Fibroblast of skin of left biceps (primary cell): ENCODE measurements at places on chromosomes 11 and 22.

DNA sequence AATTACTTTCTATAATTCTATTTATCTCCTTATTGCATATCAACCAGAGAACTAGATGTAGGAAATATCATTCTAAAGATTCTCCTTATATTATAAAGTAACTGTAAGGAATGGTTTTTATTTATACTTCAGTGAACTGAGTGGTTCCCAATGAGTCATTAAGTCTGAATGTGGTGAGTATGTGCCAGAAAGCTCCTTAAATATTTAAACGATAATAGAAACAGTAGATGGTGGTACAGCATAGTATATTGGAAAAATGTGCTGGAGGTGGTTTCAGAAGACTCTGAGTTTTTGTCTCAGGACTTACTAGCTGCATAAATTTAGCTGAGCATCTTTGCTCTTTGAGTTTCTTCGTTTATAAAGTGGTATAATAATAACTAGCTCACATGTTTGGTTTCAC is 653.5 kb downstream of the FAM181B start:
- DNase-seq = peak; percentile 53

DNA sequence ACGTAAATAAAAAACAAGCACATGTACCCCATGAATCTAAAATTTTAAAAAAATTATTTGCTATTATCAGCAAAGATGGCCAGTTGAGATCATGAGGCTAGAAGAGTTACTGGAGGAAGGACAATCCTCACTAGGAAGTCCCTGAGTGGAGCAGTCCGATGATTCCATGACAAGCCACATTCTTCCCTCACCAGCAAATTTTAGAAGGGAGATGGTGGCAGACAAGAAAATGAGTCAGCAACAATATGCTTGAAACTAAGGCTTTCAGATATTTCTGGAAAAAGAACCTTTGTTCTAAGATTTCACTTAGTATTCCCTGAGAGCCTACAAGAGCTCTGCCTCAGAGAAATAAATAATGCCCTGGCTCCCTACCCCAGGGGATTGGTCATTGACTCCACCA is 34.9 kb downstream of the P4HA3 start:
- DNase-seq = no peak

DNA sequence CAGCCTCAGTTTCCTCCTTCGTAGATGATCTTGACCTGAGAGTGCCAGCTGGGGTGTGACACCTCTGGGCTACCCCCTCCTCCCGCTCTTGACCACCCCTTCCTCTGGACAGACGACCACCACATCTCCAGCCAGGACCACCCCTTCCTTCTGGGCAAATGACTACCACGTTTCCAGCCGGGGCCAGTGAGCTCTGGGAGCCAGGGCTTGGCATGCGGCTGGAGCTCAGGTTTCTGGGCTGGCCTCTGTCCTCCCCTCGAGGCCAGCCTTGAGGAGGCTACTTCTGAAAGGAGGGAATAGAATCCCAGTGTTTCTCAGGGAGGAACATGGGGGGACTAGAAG is 120.9 kb downstream of the KCNQ1OT1 start:
- DNase-seq = no peak

GRCh38 chr11:12473381-12473780 is 96.0 kb downstream of the PARVA start:
- no peak for DNase-seq

GRCh38 chr22:37147186-37147990 is 2.3 kb downstream of the IL2RB start:
- DNase-seq = no peak

- no peak for DNase-seq
Measured at GRCh38 chr22:49192180-49192856, 635.4 kb downstream of the BRD1 start.

DNA sequence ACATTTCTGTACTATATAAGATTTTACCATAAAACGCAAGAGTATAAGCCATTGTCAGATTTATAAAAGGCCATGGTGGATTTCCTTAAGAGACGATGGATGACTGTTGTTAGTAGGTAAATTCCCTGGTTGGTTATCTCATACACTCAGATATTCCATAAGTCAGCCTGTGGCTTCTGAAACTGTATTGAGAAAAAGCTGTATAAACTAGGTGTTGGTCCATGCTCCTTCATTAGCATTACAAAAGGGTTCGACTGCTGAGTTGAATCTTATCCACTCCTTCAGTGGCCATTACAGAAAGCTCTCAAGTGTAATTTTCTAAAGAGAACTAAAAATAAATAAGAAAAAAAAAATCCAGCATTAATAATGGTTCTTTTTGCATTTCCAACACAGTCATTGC is 5.3 kb downstream of the GRAP2 start:
- no peak for DNase-seq

DNA sequence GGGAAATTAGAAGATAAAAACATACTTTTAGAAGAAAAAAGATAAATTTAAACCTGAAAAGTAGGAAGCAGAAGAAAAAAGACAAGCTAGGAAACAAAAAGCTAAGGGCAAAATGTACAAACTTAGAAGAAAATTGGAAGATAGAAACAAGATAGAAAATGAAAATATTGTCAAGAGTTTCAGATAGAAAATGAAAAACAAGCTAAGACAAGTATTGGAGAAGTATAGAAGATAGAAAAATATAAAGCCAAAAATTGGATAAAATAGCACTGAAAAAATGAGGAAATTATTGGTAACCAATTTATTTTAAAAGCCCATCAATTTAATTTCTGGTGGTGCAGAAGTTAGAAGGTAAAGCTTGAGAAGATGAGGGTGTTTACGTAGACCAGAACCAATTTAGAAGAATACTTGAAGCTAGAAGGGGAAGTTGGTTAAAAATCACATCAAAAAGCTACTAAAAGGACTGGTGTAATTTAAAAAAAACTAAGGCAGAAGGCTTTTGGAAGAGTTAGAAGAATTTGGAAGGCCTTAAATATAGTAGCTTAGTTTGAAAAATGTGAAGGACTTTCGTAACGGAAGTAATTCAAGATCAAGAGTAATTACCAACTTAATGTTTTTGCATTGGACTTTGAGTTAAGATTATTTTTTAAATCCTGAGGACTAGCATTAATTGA is 1.0 kb downstream of the MALAT1 start:
- DNase-seq = no peak

DNA sequence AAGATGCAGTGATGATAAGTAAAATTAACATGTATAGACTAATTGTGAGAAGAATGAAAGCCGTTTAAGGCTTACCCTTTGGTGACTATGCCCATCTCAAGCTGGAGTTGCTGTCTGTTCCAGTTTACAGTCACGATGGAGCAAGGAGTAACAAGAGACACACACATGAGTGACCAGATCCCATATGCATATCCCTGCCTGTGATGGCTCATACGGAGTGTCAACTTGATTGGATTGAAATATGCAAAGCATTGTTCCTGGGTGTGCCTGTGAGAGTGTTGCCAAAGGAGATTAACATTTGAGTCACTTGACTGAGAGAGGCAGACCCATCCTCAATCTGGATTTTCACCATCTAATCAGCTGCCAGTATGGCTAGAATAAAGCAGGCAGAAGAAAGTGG is 786.8 kb downstream of the FAM181B start:
- no peak for DNase-seq

DNA sequence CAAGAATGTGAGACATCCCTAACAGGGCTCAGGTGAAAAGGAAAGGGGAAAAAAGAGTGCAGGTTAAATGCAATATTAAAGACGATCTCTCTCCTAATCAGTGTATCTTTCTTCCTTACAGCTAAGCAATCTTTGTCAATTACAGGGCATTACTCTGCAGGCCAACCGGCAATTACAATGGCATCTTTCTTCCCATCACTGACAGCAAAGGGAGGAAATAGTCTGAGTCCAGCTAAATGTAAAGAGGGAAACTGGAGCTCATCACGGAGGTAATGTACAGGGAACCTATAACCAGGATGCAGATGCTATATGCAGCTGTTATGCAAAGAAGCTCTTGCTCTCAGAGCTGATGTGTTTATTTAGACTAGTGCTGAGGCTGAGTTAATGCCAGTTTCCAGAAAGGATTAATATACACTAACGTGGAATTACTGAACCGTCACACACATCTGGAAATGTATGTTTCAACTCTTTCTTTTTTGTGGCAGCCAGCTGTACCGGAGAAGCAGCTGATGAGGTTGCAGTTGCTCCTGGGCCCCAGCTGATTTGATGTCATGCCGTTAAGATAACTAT is 121.6 kb downstream of the KIRREL3 start:
- DNase-seq = no peak

DNA sequence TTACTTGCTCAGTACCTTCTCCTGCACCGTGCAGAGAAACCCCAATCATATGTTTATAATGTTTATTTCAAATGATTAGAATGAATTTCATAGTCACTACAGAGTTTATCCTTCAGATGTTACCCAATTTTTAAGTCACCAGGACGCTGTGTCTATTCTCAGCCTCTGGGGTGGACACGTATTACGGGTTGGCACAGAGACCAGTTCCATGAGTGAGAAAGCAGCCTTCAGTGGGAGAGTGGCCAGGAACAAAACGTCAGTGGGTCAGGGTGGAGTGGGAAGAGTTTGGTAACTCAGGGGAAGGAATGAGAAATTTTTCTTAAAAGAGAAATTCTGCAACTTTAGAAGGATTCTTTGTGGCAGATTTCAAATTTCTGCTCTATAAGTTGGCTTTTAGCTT is 77.1 kb upstream of the MTMR2 start:
- DNase-seq = no peak

GRCh38 chr11:3171931-3172560 is 6.9 kb upstream of the OSBPL5 start:
- DNase-seq = no peak

- no peak for DNase-seq
Measured at GRCh38 chr22:49103314-49104059, 724.2 kb downstream of the BRD1 start.
